Fibroblast of mammary gland (primary cell): ENCODE measurements at places on chromosomes 16 and 17.

DNA sequence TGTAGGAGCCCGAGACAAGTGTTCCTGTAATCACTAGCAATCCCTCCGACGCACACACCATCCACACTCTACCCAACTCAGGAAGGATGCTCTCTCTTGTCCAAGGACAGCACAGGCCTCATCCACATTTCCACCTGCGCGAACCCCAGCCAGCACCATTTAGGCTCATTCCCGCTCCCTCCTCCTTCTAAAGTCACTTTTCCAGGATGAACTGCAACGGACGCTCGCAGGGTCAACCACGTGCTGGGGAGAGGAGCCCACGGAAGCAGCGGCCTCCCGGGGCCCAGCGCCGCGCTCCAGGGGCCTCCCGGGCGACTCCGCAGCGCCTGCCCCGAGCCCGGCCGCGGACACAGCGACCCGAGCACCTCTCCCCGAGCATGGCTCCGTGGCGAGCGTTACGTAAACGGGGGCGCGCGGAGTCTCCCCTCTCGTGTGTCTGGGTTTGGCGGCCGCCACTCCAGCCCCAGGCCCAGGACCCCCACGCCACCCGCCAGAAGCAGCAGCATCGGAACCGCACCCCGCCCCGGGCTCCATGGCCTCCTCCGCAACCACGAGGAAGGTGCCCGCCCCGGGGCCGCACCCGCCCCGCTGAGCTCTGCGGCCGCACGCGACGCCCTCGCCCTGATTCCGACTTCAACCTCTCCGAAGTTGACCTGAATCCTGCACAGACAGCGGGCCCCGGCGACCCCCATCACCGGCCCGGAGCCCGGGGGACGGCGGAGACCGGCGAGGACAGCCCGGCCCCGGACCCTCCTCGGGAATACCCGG lies 668 bp downstream of the USP36 start:
- peak; percentile 68 for DNase-seq

DNA sequence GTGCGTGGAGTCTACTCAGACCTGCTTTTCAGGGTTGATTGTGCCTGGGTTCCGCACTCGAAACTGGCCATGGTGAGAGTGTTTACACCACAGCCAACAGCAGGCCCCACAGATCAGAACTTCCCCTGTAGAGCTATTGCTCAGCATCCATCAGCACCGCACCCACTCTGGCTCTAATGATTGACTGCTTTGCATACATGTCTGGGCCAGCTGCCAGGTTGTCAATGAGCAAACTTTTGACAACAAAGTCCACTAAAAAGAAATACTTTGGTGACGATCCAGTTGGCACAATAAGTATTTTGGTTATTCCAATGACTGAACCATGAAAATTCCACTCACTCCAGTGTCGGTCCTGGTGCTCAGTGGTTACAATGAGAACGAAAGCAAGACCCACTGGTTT lies 190.7 kb downstream of the FOXL1 start:
- peak; percentile 49 for DNase-seq

DNA sequence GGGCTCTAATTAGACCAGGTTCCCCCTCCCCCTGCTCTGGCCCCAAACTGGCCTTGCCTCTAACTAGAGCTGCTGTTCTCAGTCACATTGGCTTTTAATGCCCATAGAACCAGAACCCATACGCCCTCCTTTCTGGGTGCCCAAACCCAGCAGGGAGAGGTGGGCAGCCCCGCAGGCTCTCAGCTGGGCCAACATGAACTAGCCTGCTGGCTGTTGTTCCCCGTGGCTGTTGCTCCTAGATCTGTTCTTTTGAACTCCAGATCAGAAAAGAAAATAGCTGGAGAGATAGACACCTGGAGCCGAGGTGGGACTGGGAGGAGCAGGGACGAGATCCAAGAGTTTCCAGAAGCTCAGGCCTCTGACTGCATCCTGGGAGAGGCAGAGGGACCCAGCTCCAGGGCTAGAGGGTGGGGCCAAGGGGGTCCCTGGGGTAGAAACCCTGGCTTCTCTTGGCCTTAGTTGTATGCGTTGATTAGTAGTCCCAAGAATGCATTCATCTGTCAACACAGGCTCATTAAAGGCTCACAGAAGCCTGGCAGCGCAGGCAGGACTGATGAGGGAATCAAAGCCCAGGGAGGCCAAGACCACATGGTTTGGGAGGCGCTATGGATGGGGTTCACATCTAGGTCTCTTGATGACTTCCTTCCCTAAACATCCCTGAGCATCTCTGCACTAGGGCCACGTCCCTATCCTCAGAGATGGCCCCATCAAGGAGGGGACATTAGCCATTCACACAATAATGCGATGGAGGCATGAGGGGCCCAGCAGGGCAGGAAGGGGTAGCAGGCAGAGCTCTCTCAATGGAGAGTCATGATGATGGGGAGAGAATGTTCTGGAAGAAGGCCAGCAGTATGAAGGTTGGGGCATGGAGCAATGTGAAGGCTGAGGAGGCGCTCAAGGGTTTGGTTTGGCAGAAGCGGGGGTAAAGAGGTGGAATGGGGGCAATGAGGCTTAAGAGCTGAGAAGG lies 1.3 kb upstream of the CPSF4L start:
- no peak for DNase-seq

DNA sequence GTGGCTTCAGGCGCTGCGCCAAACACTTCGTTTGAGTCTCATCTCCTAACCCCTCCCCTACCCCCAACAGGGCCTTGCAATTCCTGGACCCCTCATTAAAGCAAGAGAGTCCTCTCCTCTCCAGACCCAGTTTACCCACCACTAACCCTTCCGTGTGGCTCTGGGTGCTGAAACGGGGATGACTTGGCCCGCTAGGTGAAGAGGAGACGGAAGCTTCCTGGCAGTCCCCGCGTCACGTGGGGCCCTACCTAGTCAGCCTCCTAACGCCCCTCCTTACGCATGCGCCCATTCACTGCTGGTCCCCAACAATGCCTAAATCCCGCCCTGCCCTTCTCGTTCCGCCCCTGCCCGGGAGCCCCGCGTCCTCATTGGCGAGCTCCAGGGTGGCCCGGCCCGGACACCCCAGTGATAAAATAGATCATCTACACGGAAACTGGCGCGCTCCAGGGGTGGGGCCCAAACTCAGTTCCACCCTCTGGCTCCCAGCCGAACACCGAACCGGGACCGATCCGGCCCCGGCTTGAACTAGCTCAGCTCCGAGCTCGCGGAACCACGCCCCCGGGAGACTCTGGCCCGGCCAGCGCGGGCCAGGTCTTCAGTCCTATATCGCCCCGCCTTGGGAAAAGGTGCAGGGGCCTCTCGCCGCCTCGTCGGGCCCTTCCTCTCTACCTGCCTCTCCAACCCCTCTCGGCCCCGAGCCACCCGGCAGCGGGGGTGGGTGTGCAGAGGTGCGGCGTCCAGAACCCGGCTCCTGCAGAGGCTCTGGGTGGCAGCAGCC lies at the start of gene SLC16A13:
Gene SLC16A13, plus strand, starts transcription at position 425 of the 778 bp plus-strand sequence. CDS start 368 bp downstream, outside the sequence.
- DNase-seq = peak; percentile 92

- no peak for DNase-seq
Observed at GRCh38 chr17:79938336-79939093, 97.2 kb downstream of the TBC1D16 start.

DNA sequence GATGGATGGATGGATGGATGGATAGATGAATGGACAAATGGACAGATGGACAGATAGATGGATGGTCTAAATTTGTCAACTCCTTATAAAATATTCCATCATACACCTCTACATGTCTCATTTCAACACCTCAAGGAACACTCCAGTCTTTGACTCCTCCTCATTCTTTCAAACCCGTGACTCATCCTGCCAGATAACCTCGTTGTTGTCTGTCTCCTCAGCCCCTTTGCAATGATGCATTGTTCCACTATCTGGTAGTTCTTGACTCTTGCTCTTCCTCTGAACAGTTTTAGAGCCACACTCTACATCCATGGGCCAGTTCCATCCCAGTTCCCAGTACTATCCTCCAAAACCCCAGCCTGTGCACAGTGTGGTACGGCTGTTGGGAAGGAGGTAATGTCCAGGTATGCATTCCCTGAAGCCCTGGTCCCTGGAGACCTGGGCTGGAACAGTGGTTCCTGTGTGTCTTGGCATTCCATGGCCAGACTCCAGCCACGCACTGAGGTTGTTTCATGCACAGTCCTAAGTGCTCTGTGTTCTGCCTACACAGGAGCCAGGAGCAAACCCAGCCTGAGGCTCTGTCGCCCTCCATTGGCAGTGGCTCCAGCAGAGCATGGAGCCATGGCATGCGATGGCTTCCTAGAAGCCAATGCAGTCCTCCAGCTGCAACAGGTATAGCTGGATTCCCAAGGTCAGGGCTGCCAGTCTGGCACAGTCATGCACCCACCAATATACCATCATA lies 105.7 kb downstream of the C17orf67 start:
- no peak for DNase-seq

DNA sequence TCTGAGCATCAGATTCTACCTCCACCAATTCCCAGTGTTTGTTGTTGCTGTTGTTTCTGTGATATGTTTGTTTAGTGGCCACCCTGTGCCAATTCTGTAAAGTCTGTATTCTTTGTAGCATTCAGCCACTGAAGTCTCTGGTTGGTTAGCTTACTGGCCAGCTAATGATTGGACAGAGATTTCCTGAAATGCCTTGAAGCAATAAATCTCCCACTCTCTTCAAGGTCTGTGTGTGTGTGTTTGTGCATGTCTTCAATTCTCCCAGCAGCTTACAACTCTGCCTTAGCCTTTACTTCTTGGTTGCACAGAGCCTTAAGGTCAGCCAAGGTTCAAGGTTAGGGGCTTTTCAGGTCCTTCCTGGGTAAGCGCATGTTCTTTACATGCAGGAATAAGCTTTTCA lies 38.2 kb downstream of the PRPSAP2 start:
- no peak for DNase-seq

GRCh38 chr17:44794851-44795413 lies 35.2 kb downstream of the GJC1 start:
- peak; percentile 94 for DNase-seq

DNA sequence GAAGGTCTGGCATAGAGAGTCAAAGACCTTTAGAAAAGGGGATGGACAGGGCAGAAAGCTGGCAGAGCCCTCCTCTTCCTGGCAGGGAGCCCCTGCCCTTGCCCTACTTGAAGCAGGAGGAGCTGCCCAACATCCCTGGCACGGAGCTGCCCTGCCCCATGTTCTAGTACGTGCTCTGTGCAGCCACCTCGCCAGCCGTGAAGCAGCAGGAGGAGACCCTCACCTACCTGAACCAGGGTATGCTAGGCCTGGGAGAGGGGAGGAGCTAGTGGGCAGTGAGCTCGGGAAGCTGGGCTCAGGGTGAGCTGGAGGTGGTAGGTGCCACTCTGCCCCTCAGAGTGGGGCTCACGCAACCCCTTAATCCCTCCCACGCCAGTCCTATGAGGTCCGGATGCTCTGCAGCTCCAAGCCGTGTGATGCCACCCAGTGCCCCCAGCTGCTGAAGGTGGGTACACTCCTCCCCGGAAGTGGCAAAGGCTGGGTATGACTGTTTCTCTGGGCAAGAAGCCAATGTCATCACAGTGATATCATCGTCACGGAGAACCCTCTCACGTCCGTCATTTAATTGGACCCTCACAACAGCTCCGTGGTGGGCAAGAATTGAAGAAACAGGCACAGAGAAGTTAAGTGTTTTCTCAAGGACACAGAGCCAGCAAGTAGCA lies 12.7 kb upstream of the STAC2 start:
- DNase-seq = no peak

GRCh38 chr16:81487301-81487720 lies 42.7 kb downstream of the CMIP start:
- peak; percentile 23 for DNase-seq

GRCh38 chr17:9982159-9982558 lies 77.1 kb upstream of the RCVRN start:
- no peak for DNase-seq

- DNase-seq = no peak
Observed at GRCh38 chr17:44808156-44808555, 21.9 kb downstream of the GJC1 start.

DNA sequence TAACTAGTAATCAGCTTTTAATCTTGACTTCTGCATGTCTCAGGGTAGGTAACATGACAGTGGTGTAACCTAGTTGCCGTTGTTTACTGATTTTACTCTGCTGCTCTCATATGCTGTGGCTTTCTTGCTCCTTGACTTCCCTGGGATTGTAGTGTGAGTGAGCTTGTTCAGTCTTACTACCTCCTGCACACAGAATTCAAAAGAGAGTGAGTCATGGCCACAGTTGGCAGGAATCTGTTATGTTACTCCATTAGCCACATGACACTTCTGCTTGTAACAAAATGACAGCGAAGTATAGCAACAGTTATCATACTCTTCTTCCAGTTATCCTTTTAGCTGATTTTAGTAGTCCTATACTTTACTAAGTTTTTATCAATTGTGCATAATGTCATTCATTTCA lies 18.8 kb downstream of the TNRC6A start:
- DNase-seq = peak; percentile 97

GRCh38 chr16:11585460-11586377 lies 1.0 kb downstream of the LITAF start:
- no peak for DNase-seq

GRCh38 chr17:75550139-75550465 lies 24.6 kb downstream of the LLGL2 start:
- no peak for DNase-seq

DNA sequence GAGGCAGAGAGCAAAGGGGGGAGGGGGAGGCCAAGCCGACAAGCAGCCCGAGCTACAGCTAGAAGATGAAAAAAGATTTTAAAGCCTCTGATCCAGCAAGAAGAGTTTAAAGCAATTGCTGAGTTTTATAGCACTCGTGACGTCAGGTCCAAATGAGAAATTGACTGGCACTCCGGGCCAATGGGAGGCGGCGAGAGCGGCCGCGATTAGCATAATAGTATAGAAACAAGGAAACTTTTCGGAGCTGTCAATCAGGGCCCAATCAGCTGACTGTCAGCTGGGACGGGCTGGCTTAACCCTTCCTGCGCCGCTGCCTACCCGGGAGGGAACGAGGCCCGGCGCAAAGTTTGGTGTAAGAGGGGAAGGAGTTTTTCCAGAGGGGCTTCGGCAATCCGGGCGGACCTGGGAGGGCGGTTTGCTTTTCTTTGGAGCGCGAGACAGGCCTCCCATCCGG lies at the start of gene MAF:
Gene MAF, minus strand, starts transcription at position 100 of the 454 bp plus-strand sequence. CDS start 835 bp downstream, outside the sequence.
- DNase-seq = peak; percentile 64

- no peak for DNase-seq
Observed at GRCh38 chr16:12235110-12235509, 258.6 kb downstream of the SNX29 start.

- DNase-seq = no peak
Observed at GRCh38 chr17:43051969-43052368, 26.9 kb downstream of the RND2 start.

GRCh38 chr17:80625627-80626026 lies 81.0 kb downstream of the RPTOR start:
- no peak for DNase-seq

DNA sequence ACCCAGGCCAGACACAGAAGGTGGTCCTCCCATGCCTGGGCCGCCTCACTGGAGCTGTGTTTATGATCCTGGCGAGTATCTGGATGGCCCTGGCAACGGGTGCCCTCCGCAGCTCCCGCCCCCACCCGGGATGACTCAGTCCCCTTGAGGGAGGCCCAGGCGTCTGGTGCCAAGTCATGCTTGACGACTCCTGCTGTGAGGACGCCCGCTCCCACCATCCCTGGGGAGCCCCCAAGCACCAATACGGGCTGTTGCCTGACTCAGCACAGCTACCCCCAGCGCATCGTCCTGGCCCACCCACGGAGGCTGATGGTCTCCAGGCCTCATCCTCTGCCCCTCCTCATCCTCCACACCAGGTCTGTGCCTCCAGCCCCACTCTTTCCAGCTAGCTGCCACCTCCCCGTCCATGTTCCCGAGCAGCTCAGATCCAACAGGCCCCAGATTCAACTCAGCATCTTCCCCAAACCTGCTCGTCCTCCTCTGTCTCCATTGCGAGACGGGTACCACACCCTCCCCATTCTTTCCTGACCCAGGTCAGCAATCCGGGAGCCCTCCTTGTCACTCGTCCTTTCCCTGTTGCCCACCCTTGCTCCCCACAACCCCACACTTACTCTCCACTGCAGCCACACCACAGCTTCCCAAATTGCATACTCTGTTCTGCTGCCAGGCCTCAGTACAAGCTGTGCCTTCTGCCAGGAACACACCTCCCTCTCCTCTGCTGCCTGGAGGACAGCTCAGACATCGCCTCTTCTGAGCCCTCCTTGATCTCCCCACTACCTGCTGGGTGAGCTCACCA lies 2.6 kb downstream of the CAMKK1 start:
- DNase-seq = peak; percentile 96
